ENCODE measurements at places on chromosomes 1 and 21. TPM values are rescaled to one million over a fixed set of nuclear protein-coding genes. Genes with fewer than 3 reads are reported as not detected.
A peak's percentile ranks its signal among the peaks of the same experiment; 100 is the strongest.

GRCh38 chr21:25176637-25177412 lies 430.5 kb downstream of the MRPL39 start:
- no peak for DNase-seq

DNA sequence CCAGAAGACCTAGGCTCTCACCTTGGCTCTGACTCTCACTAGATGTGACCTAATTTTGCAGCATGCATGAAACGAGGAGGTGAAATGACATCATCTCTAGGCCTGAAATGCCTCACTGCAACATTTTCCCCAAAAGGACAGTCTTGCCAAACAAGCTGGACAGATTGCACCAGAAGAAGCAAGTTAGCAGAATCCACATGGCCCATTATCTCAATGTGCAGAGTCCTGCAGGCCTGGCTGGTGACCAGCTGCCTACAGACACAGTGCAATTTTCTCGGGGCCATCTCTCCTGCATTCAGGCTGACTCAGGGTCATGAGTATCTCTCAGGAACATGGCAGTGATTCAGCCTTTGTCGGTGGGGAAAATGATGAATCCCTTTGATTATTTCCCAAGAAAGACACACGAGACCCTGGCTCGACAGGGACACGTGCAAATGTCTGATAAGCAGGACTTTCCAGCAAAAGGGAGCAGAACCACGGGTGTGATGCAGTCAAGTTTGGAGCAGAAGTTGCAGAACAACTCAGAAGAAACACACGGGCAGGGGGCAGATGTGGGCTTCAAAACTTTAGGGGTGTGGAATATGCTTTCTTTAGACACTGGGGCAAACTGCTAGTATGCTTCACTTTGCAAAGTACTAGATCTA lies 38.7 kb downstream of the TRIM67 start:
- peak; percentile 72 for DNase-seq

- DNase-seq: no peak
These were observed 14.9 kb downstream of the SLC26A9 start for GRCh38 chr1:205928317-205928716.

DNA sequence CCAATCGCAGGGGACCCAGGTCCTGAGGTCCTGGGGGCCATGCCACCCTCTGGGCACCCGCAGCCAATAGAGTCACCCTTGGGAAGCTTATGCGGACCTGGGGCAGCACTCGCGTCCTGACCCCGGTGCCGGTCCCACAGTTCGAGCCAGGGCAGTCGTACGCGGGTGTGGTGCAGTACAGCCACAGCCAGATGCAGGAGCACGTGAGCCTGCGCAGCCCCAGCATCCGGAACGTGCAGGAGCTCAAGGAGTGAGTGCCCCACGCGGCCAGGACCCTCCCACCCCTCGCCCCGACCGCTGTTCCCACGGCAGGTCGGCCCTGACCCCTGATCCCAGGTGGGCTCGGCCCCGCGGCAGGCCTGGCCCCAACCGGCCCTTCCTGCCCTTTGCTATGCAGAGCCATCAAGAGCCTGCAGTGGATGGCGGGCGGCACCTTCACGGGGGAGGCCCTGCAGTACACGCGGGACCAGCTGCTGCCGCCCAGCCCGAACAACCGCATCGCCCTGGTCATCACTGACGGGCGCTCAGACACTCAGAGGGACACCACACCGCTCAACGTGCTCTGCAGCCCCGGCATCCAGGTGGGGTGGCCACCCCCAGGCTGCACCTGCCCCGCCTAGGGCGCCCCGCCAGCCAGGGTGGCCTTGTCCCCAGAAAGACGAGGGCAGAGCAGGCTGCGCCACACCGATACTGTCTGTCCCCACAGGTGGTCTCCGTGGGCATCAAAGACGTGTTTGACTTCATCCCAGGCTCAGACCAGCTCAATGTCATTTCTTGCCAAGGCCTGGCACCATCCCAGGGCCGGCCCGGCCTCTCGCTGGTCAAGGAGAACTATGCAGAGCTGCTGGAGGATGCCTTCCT lies 20.5 kb downstream of the COL6A1 start:
- DNase-seq: no peak

DNA sequence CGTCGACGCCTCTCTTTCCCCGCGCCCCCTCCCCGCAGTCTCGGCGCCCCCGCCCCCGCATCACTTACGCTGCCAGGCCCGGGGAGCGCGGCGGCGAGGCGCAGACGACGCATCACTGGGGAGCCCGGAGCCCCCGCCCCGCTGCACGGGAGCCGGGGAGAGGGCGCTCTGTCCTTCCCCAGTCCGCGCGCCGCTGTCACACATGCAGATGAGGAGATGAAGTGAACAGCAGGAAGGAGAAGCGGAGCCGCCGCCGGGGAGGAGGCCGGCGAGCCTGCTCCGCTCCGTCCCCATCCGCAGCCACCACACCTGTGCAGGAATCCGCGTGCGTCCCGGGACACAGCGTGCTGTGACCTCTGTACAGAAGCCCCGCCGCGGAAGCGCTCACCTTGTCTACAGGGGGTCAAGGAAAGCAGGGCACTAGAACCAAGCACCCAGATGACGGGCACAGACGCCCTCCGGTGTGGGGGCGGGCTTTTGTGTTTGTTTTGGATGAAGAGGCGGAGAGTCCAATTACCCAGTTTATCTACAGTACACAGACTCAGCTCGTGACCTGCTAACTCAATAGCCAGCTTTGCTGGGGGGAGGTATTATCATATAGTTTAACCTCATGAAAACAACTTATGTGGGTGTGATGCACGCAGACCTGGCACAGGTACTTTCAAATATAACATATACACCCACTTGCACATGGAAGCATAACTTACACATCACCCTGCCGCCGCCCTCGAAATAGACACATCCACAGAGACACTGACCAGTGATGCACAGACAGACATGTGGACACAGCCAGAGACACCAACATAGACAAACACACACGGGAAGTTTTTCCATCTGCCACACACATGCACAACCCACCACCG lies 12.4 kb downstream of the KLHDC8A start:
- DNase-seq: peak; percentile 59

GRCh38 chr1:115411371-115412063 lies 73.5 kb upstream of the NGF start:
- DNase-seq: no peak

DNA sequence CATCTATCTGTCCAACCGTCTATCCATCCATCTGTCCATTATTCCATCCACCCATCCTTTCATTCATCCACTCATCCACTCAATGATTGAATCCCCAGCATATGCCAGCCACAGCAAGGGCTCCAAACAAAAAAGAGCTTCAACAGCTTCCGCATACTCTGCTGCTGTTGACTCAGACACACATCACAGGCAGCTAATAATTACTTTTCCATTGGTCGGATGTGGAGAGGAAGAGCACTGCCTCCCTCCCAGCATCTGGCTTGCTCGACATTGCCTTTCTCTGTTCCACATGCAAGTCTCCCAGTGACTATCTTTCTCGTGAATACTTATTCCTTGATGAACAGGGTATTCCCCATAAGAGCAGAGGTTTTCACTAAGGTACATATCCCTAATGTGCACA lies 176.5 kb downstream of the HIVEP3 start:
- no peak for DNase-seq

- peak; percentile 92 for DNase-seq
These were observed 3.6 kb downstream of the REN start for GRCh38 chr1:204162494-204163074.

- no peak for DNase-seq
These were observed 801 bp downstream of the EPRS1 start for GRCh38 chr1:220045356-220046051.

DNA sequence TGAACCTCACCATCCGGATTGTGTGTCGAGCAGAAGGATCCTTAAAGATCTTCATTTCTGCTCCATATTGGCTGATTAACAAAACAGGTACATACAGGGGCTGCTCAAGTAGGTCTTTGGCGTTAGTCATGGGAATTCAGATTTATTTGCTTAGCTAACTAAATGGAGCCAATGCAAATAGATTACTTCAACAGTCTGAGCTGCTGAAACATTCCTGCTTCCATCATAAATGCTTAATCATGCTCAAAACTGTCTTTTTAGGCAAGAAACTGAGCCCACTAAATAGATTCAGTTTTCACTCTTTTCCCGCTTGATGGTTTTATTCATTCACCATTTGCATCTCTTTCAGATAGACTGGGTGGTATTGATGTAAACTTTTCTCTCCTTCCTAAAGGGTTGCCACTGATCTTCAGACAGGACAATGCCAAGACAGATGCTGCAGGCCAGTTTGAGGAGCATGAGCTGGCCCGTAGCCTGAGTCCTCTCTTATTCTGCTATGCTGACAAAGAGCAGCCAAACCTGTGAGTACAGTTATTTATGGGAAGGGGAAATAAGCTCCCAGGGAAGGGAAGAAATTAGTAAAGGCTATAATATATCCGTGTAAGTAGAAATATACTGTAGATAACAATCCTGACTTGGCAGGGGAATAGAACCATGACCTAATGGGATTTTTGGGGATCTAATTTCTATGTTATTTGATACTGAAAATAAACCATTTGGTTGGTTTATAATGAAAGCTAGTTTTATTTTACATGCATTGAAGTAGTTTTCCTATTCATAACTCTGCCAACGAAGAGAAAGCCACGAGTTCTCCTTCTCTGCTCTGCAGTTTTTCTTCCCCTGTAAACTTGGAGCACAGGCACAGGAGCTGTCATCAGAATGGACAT lies 126.4 kb downstream of the VPS13D start:
- DNase-seq: no peak

GRCh38 chr1:114154146-114154962 lies 685 bp upstream of the SYT6 start:
- DNase-seq: peak; percentile 27

- DNase-seq: no peak
These were observed 96.9 kb downstream of the NEK7 start for GRCh38 chr1:198253668-198254067.

GRCh38 chr21:42340187-42341050 lies 10.4 kb downstream of the TFF2 start:
- no peak for DNase-seq

DNA sequence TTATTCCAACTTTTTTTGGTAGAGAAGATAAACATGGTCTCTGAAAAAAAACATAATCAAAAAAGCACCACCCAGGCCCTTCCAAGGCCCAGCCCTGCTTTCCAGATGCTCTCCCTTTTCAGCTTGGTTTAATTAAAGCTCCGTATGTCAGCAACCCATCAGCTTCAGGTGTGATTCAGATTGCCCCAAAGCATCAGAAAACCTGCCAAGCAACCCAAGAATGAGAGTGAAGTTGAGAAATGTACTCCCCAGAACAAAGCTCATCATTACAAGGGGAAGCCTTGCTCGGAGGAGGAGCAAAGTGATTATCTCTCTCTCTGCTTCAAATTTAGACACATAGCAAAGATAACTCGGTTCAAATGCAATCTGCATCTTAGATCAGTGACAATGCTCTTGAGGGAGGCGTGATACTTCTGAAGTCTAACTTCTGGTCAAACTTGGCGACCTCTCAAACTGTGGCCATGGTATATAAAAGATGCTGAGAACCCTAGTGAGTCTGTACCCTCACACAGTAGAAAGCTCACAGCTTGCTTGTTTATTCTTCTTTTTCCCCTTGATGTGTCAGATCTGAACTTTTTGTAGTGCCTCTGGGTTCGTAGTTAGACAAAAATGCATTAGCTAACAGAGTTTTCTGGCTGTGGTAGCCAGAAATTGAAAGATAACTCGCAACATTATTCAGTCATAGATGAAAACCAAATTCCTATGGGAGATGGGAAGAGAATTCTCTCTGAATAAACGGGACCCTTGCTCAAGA lies 63.3 kb upstream of the ZC3H11B start:
- no peak for DNase-seq

DNA sequence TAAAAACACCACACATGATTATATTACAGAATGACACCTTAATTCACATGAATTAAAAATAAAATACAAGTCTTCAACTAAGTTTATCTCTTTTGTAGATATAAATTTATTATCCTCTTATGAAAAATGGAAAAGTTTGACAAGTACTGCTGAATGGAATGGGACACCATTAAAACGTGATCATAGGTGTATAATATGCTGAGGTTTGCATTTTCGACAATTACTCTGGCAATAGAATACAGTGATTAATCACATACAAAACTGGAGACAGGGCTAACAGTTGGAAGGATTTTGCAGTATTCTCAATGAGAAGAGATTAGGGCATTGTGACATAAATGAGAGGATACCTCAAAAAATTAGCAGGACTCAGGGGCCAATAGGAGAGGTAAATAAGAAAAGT lies 17.1 kb upstream of the PLPPR4 start:
- no peak for DNase-seq

- DNase-seq: peak; percentile 47
These were observed 513 bp downstream of the GTF2B start for GRCh38 chr1:88890791-88891317.

DNA sequence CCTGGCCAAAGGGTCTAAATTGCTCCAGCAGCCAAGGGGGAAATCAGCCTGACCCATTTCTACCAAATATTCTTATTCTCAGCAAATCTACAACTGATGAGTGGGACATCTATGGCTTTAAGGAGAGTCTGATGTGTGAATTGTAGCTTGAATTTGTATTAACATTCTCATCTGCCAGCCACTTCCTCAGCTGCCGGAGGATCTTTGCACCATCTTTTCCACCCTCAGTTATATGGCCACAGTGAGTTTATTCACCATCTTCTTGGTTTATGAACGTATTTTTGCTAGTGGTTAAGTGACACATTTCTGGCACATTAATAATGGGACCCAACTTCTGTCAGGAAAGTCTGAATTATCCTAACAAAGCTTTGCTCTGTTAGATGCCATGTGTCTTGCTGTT lies 69.6 kb downstream of the COLGALT2 start:
- no peak for DNase-seq

The LRRN2 gene
- not detected for total RNA-seq

The IL24 gene
- not detected for total RNA-seq

The BCL10 gene
- total RNA-seq: 19.4 TPM

The FAM229A gene
- total RNA-seq: 12.7 TPM

The SPATA46 gene
- not detected for total RNA-seq

The C8A gene
- 0.09 TPM for total RNA-seq

The NFASC gene
- total RNA-seq: 0.04 TPM

The SPRR2G gene
- total RNA-seq: not detected

The GJB3 gene
- total RNA-seq: not detected

All from K562 (cell line).